Right ventricle myocardium inferior (tissue), 1 donor: ENCODE measurements at places on chromosomes 3 and 15. TPM values are rescaled to one million over a fixed set of nuclear protein-coding genes. Genes with fewer than 3 reads are reported as not detected.

DNA sequence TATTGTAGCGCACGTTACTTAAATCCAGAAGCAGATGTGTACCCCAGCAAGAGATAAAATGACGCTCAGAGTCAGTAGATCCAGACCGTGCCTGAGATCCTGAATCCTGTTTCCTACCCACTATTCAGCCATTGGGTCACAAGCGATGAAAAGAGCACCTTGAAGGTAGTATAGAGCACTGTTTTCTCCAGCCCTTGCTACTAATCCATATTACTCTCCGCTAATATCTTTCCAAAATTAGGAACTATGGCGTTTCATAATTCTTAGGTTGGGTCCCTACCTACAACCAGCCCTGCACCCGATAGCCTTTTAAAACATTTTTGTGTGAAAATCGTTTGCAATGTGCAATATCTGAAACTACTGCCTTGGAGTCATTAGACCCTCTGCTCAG lies 596 bp downstream of the BTD start:
- DNase-seq, result no peak

TLNRD1 gene
- 7.1 TPM for total RNA-seq

DNA sequence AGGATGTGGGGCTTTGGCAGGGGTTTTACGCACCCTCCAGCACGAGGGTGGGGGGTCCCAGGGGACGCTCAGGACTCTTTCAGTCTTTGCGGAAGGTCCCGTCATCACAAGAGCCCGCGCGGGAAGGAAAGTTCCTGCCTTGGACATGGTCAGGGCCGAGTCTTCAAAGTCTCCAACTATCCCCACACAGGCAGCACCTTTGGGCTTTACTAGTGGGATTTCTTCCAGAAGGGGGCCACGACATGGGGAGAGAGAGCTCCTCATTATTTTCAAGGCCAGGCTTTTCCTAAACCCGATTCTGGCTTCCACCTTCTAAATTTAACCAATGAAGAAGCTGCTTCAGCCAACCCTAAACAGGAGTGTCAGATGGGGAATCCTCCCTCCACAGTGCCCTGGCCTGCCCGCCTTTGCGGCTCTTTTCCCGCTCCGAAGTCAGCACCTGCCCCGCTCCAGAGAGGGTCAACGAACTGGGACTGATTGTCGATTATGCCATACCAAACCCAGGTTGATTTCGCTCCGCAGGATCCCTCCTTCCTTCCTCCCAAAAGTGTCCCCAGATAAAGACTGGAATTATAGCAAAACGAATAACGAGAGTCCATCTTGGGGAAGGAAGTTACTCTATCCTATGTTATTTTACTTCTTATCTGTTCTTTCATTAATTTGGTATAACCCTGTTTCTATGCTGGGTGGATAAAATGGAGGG lies 11.0 kb downstream of the SHOX2 start:
- DNase-seq, result no peak

CILP gene
- 15.7 TPM for total RNA-seq

DNA sequence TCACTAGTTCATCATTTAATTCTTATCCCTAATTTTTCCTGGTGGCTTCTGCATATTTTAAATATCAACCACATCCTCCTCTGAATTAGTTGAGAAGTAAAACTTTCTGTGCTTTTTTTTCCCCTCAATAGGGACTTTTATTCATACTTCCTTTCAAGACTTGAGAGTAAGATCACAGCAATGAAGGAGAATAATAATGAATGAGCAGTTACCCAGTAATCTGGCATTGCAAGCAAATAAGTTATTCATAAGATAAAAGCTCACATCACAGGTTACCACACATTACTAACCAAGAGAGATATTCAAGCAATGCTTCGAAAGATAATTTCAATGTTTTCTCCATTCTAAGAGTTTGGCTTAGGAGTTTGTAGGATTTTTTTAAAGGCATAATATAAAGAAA lies 50.3 kb downstream of the BTLA start:
- no peak for DNase-seq

CHRM5 gene
- not detected for total RNA-seq

GRCh38 chr15:79282371-79283251 lies at the start of gene ANKRD34C:
TSS of gene ANKRD34C (plus strand) at chr15:79282722. CDS start at chr15:79293285, 10,563 bp downstream.
- DNase-seq, result no peak

- no peak for DNase-seq
These were observed 352.8 kb upstream of the SEMA6D start for GRCh38 chr15:47364230-47365141.

- no peak for DNase-seq
These were observed 109.5 kb upstream of the PTPRG start for GRCh38 chr3:61451841-61452240.

GCSAM gene
- not detected for total RNA-seq

GRCh38 chr15:66948294-66948693 lies 117.1 kb upstream of the SMAD3 start:
- no peak for DNase-seq

ABHD14A gene
- total RNA-seq, result 31.5 TPM

OSTN gene
- 0.11 TPM for total RNA-seq

GRCh38 chr15:77483425-77484140 lies 62.9 kb downstream of the HMG20A start:
- DNase-seq, result peak; percentile 46

DNA sequence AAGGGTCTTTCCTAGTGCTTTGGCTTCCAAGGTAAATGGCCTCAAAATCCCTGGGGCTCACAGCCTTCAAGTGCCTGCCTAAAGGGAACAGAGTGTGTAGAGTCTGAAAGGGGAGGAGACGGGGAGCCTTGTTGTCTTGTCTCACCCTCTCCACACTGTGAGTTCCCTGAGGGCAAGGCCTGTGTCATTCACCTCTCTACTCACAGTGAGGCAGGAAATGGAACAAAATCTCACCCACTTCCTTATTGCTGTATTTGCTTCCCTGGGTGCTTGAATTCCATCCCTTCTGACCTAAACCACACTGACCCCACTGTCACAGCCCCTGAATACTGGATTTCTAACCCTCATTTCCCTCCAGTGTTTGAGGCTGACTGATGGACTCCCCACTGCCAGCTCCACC lies 197.5 kb downstream of the EPHB1 start:
- no peak for DNase-seq

SH2D7 gene
- not detected for total RNA-seq

- no peak for DNase-seq
These were observed 202.5 kb upstream of the CBLB start for GRCh38 chr3:106071306-106071705.

MASP1 gene
- total RNA-seq, result 129 TPM

- no peak for DNase-seq
These were observed 1121.4 kb upstream of the ALCAM start for GRCh38 chr3:104245261-104245660.

DNA sequence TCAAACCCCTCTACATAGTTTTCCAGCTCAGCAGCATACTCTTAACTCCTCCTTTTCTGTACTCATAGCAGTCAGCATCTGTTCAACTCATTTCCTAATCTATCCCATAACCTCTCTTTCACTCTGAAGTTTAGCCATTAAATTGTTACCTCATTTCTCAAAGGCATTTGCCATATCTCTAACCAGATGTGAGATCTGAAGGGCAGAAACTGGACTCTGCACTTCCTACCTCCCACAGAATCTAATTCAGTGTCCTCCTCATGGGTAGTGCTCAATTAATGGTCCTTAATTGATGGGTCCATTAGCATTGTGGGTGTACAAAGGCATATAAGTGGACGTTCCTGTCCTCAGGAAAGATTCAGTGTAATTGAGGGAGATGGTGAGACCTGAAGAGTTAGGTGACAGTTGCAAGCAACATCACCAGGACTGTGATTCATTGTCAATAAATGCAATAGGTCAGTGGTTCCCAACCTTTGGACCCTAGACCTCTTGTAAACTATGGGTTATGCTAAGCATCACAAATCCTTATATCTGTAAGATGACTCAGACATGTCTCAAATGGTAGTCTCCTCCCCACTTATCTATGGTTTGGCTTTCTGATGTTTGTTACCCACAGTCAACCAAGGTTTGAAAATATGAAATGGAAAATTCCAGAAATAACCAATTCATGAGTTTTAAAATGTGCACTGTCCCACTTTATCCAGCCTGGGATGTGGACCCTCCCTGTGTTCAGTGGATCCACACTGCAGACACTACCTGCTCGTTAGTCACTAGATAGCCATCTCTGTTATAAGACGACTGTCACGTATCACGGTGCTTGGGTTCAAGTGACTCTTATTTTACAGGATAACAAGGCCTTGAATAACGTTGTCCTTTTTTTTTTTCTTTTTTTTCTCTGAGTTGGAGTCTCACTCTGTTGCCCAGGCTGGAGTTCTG lies 25.0 kb upstream of the UACA start:
- no peak for DNase-seq

CP gene
- total RNA-seq, result 3.4 TPM

DNA sequence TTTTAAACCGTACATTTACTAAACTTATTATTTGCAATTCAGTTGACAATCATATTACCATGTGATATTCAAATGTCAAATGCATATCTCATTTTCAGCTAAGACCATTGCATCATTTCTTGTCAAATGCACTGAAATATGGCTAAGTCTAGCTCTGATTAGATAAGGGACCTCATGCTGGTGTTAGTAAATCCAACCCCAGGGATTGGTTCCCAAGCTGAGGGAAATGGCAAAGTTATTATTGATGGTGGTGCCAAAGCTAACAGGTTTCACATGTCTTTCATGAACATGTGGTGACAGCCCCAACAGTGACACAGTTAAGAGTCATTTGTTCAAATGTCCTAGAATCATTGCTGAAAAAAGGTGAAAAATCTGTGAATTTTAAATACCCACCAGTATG lies 641.1 kb downstream of the MECOM start:
- no peak for DNase-seq

GRCh38 chr3:124919756-124920155 lies 14.8 kb downstream of the MUC13 start:
- no peak for DNase-seq

DNA sequence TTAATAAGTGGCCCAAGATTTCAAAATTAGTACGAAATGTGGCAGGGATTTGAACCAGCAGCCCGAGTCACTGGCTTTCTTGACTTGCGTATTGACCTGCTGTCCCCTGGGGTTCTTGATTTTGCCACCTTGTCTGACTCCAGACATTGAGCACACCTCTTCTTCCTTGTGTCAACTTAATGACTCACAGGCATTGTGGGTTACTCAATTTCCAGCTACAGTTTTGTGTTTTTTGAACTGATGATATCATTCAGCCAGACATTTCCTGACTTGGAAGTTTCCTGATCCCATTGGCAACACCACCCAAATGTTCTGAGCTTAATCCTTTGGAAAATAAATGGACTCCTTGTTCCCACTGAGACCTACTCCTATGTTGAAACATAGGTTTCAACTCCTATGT lies 64.2 kb downstream of the MOBP start:
- DNase-seq, result no peak

DNA sequence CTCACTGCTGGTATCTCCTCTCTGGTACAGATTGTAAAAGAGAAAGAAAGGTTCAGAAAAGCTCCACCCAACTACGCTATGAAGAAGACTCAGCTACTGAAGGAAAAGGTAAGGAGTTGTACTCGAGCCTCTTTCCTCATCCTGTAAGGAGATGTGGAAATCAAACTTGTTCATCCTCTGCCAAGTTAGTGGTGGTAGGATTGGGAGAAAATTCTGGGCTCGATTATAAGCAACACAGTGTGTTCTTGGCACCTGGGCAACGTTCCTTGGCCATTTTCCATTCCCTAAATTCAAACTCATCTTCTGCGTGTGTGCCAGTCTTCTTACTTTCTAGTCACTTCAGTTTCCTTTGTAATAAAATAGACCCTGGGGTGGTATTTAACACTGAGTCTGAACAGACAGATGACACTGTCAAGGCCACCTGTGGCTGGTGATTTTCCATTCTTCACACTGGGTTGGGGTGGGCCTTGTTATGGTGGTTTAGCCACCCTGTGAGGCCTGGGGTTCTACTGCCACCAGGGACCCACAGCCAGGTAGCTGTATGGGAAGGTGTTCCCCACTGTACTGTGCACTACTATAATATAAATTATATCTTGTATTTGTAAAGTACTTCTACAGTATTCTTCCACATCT lies 17.1 kb upstream of the ITPKA start:
- no peak for DNase-seq

DNA sequence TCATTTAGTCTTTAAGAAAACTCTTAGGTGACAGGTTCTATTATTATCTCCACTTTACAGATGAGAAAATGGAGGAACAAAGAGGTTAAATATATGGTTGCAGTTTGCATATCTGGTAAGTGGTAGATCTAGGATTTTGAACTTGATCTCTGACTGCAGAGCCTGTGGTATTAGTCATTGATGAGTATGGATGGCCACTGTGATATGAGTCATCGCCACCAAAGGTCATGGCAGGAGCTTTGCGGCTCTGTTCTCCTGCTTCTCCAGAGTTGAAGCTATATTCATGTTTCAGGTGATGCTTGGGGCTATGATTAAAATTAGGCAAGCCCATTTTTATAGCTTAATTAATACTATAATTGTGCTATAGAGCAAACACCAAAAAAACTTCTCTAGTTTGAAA lies 306.2 kb upstream of the DPPA4 start:
- DNase-seq, result no peak

ABHD17C gene
- 7.5 TPM for total RNA-seq

- DNase-seq, result no peak
These were observed 2.0 kb downstream of the CCR5 start for GRCh38 chr3:46372492-46373359.

FETUB gene
- not detected for total RNA-seq

DNAJB11 gene
- 26.5 TPM for total RNA-seq

DNA sequence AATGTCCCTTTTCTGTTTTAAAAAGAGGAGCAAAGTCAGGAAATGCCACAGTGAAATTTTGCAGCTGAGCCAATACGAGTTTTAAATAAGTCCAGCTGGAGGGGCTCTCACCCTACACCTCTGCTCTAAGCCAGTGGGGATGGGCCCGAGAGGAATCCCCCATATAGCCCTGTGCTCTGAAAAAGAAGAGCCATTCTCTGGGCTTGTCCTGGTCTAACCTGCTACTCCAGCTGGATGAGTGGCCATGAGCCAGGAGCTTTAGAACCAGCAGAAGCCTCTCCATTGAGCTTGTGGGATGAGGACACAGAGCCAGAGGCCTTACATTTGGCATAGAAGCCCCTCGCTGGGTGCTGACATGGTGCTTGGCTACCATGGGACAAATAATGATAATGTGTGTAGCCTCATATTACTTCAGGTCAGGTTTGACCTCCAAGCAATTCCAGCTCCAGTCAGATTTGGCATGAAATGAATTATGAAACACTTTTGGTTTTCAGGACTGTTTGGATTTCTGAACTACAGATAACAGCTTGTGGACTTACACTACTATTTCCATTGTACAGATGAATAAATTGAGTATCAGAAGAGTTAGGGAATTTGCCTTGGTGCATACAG lies 172.4 kb downstream of the CHST2 start:
- no peak for DNase-seq

DNA sequence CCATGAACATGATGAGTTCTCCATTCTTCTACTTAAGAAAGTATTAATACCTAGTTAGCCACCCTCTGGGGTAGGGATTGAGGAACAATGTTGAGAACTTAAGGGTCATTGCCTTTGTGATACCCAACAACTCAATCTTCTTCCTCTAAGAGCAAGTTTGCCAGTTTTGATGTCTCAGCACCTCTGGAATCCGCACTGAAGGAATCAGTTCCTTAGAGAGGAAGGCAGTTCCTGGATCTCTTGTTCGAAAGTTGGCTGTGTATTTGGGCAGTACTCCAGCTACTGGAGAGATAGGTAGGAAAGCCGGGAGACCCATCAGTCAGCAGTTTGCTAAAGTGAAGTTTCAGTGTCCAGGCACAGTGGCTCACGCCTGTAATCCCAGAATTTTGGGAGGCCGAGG lies 35.6 kb upstream of the MTHFS start:
- no peak for DNase-seq
